ENCODE measurements at places on chromosomes 5 and 9.

DNA sequence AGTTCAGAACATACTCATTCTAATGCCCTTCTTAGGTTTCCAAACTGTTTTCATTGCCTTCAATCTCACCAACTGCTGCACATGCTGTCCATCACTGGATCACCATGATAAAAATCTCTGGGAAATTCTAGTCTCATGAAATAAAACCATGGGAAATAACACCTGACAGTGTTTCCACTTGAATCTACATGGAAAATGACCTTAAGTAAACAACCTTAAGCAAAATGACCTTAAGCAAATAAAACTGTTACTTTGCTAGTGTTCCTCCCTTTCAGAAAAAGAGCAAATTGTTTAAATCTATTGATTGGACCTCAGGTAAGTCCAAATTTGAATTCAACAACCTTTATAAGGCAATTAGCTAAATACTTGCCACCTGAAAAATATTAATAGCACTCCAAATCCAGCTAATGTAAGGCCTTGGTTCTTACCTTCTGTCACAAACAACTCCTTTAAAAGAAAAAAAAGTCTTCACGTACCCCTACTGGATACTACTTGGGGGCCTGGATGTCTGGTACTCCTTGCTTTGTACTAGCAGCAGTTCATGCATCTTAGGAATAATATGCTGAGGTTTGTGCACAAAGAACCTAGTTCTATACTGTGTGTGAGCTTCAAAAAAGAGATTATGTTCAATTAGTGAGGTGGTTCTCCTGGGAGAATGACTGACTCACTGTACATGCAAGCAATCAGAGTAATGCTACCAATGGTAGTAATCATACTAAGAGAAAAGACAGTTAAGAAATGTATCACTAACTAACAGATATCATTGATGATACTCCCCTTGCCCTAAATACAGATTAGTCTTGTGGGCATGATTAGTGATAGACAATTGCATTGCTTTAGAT lies 630.4 kb downstream of the PSAT1 start:
- DNase-seq = no peak

- DNase-seq = no peak
These were observed 552.4 kb upstream of the MEF2C start for GRCh38 chr5:89435347-89435746.

GRCh38 chr9:116763770-116764169 lies 76.7 kb downstream of the TRIM32 start:
- no peak for DNase-seq

- DNase-seq = no peak
These were observed 212.1 kb upstream of the FBN2 start for GRCh38 chr5:128750155-128750554.

DNA sequence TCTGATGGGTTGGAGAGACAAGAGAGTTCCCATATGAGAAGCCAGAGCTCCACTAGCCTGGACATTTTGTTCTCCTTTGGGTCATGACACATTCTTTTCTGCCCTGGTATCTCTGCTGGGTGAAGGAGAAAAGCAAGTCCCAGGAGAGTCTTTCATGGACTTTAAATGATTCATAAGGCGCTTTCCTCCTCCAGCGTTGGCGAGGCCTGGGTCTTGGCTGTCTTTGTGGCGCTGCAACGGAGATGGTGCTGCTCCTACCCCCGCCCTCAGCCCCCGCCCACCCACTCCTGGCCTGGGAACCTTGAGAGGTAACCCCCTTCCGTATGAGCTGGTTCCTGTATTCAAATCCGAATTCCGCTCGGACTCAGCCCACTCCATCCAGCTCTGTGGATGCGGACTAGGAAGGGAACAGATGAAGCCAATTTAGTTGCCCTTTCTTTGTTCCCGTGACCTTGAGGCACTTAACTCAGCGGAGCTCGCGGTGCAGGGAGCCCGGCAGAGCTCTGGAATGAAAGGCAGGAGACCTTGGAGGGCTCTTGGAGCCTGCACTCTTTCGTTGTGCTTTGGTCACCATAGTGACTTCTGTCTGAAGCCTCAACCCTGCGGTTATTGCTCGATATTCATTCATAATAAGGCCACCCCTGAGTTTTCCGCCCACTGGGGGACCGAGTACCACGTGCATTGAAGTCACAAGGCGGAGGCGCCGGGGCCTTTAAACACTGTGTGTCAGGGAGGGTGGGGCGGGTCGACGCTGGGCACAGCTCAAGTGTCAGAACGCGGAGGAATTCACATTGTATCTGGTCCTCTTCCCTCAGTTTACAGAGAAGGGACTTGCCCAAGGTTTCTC lies 14.0 kb upstream of the PWWP2A start:
- no peak for DNase-seq

- no peak for DNase-seq
These were observed 333.9 kb upstream of the SEMA6A start for GRCh38 chr5:116908537-116908936.

- DNase-seq = no peak
These were observed 49.7 kb downstream of the POU4F3 start for GRCh38 chr5:146388386-146388785.

DNA sequence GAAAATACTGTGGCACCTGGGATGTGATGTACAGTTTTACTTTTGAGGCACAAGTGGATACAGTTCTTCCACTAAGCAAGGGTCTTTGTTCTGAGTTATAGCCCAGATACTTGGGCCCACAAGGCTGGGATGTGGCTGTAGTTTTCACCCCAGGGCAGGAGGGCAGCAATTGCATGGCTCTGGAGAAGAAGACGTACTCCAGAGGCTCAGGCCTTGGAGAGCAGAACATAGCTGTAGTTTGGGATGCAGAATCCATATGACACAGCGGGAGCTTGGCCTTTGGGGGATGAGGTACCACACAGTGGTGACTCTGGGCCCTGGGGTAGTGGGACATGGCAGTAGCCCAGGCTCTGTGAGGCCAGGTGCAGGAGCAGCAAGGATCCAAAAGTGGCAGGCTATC lies 110.8 kb upstream of the FSTL4 start:
- no peak for DNase-seq

GRCh38 chr9:79812099-79812498 lies 240.3 kb downstream of the TLE4 start:
- no peak for DNase-seq

GRCh38 chr5:179605026-179605833 lies 18.2 kb downstream of the HNRNPH1 start:
- DNase-seq = no peak

- no peak for DNase-seq
These were observed 96.6 kb downstream of the SGCD start for GRCh38 chr5:156423597-156423996.

- DNase-seq = no peak
These were observed 130.9 kb downstream of the PALM2AKAP2 start for GRCh38 chr9:109910671-109911518.

- DNase-seq = no peak
These were observed 132.4 kb downstream of the DAB2IP start for GRCh38 chr9:121783521-121784507.

- DNase-seq = no peak
These were observed 72.9 kb upstream of the PAM start for GRCh38 chr5:102682101-102682647.
